Urothelium cell line (cell line): ENCODE measurements at places on chromosomes 7 and 10.
A peak's percentile ranks its signal among the peaks of the same experiment; 100 is the strongest.

- peak; percentile 52 for DNase-seq
Measured at GRCh38 chr7:94223375-94224084, 171.2 kb upstream of the COL1A2 start.

DNA sequence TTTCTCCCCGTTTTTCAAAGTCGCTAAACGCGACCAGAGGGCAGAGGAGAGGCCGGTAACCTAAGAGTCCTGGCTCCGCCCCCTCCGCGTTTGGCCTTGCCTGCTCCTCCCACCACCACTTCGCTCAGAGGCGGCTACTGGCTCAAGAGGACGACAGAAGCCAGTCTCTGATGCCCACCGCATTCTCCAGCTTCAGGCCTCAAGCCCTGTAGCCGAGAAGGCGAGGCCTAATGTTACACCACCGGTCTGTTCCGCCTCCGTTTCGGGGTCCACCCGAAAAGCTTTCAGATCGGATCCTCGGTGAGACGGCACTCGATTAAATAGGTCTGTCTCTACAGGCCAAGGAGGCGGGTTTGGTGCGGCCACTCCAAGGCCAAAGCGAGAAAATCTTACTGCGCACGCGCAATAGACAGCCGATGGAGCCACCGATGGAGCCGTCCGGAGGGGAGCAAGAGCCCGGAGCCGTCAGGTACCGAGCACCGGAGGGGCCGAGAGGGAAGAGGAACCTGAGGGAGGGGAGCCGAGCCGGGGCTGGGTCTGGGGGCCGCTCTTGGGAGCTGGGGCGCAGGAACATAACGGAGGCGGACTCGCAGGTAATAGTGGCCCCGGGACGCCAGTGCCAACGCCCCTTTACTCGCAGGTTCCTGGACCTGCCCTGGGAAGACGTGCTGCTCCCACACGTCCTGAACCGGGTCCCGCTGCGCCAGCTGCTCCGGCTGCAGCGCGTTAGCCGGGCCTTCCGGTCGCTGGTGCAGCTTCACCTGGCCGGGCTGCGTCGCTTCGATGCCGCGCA lies at the start of gene FBXL15:
Gene FBXL15, plus strand, starts transcription at position 123 of the 793 bp plus-strand sequence. Its CDS starts 294 bp downstream, at position 417.
- DNase-seq = peak; percentile 96

DNA sequence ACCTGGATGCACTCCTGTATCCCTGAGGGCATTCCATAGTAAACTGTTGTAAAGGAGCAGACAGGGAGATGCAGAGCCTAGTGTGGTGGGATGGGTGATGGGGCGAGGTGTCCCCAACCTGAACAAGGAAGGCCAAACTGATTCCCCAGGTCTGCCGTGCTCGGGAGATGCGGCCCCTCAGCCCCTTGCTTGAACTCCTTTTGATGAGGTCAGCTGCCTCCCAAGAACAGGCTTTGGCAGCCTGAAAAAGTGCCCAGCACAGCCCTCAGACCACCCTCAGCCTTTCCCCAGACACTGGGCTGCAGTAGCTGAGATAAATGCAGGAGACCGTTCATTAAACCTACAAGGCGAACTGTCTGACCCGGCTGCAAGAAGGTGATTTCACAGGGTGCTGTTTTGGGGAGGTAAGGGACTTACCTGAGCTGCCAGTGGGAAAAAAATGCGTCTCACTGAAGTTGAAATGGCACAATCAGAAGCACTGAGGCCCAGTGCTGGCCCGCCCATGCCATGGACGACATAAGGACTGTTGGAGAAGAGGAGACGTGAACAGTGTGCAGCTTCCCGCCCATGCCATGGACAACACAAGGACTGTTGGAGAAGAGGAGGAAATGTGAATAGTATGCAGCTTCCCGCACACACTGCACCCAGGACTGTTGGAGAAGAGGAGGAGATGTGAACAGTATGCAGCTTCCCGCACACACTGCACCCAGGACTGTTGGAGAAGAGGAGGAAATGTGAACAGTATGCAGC lies 148.4 kb upstream of the FAM20C start:
- no peak for DNase-seq

DNA sequence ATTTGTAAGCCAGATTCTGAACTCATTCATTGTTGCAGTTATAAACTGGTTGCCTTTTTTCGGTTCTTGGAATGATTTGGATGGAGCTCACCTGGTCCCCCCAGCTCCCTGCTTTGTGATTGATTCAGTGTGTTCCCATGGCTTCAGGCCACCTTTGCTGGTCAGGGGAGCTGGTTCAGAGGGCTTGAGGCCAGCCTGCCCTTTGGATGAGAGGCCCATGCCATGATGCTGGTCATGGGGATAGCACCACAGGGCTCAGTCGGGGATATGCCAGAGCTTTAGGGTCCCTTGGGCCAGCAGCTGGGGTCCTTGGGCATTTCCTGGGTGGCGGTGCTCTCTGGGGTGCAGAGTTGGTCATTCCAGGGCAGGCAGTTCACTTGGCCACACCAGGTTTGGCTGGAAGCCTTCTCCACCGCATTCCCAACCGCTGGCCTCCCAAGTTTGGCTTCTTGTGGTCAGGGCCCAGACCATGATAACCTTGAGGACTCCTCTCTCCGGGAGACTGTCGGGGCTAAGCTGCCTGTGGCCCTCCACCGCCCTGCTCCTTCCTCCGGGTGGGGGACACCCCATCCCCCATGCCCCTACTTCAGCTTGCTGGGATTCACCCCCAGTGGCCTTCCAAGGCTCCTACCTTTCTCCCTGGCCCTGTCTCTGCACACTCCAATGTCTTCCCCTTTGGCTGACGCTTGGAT lies 65.1 kb downstream of the MGMT start:
- peak; percentile 18 for DNase-seq

DNA sequence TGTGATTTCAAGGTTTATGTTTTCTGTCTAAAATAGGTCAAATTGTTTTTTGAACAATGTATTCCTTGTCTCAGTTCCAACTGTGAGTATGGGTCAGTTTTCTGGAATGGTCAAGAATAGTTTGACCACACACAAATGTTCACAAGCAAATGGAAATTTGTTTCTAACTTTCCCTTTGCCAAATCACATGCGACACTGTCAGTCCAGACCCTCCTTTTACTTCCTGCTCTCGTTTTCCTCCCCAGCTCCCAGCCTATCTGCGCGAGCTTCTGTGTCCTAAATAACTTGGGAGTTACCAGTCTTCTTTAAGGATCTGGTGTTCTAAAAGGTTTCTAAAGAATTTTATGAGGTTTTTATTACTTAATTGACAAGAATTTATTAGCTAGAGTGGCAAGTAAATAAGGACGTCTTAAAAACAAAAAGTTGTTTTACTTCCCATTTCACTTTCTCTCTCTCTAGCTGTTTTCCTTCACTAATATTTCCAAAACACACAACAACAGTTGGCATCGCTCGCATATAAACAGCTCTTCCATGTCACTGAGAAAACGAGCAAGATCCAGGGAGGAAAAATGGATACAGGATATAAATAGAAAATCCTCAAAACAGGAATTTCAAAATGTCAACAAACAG lies 266.1 kb upstream of the KLF6 start:
- DNase-seq = no peak

DNA sequence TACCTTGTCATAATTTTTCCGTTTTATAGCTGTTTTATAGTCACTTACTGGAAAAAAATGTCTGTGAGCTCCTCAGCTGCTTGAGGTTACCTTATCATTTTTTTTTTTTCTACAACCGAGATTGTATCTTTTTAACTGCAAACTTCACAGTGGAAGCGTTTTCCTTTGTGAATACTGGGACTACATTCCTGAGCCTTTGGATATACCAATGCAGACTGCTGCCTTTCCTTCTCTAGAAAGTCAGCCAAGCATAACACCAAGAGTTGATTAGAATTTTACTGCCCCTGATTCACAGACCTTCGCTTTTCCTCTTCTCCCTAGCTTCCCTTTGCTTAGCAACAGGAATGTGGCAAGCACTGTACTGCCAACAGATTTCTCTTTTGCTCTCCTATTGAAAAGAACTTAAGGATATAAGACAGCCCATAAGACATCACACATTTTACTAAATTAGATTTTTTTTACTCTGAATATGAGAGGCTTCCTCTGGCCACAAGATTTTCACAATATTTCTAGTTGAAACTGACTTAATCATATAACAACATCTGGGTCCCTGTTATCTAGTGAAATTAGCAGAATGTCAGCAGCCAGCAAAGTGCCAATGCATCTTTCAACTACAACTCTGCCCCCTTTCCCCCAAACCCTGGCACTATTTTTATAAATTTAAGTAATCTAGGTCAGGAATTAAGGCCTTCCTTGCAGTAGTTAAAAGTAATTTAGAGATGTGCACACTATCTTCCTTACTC lies 170.6 kb downstream of the PRKG1 start:
- no peak for DNase-seq

DNA sequence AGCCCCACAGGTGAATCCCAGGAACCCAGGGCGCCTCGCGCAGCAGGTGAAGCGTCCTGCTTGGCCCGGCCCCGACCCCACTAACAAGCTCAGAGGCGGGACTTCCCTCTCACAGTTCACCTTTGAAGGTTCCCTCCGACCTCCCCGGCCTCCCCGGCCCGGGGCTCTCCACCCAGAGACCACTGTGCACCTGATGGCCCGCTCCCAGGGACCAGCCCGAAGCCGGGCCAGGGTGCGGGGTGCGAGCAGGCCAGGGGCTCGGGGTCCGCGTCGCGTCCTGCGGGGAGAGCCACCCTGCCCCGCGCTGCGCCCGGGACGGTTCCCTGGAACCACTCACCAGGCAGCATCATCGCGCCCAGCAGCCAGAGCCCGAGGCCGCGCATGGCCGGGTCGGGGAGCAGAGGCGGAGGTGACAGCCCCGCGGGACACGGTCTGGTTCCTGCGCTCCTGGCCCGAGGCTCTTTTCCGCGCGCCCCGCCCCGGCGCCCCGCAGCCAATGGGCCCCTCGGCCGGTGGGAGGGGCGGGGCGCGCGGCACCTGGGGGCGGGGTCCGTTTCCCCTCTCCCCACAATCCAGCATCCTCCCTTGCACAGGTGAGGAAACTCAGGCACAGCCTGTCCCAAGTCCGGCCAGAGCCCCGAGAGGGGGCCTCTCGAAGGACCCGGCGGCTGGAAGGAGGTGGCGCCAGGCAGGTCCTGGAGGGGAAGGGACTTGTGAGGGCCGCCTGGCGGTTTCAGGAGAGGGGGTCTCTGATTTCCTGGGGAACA lies at the start of gene ADAM8:
Gene ADAM8, minus strand, starts transcription at position 434 of the 767 bp plus-strand sequence. Its CDS starts 51 bp downstream, at position 383.
- no peak for DNase-seq

DNA sequence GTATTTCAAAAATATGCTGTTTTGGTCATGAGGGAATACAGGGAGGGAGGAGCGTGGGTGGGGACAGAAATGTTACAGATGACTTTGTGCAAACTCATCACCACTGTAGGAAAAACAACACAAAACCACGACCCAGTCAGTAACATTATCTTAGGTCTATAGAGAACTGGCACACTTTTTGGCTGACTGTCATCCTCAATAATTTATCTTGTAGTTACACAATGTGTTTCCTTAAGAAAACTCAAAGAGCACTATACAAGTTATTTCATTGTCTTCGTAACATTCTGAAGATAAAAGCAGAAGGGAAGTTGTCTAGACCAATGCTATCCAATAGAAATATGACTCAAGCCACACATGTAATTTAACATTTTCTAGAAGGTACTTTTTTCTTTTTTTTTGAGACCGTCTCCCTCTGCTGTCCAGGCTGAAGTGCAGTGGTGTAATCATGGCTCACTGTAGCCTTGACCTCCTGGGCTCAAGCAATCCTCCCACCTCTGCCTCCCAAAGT lies 16.9 kb upstream of the CDK14 start:
- DNase-seq = peak; percentile 79

GRCh38 chr10:115942101-115942500 lies 330.9 kb downstream of the GFRA1 start:
- no peak for DNase-seq

- DNase-seq = no peak
Measured at GRCh38 chr10:129703287-129704137, 236.5 kb downstream of the MGMT start.
